Kidney glomerular epithelial cell (primary cell): ENCODE measurements at places on chromosomes 6 and 20.

- no peak for DNase-seq
Observed at GRCh38 chr20:18176318-18176785, 38.7 kb downstream of the KAT14 start.

- DNase-seq, result no peak
Observed at GRCh38 chr6:114783783-114784182, 441.0 kb upstream of the HS3ST5 start.

DNA sequence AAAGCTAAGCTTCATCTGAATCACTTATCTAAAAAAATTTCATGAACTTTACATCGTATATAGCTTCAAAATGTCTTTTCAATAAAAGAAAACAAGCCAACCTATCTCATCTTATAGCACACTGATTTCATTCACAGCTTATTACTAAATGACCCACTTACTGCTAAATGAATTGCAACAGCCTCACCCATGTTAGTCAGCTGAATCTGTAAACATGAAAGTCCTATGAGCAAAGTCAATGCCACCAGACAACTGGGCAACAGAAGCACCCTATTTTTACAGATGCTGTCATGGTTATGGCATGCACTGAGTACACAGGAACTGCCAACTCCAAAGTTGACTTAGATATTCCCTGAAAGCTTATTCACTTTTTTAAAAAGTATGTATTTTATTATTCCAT, 41.2 kb upstream of the DST start:
- peak; percentile 87 for DNase-seq

DNA sequence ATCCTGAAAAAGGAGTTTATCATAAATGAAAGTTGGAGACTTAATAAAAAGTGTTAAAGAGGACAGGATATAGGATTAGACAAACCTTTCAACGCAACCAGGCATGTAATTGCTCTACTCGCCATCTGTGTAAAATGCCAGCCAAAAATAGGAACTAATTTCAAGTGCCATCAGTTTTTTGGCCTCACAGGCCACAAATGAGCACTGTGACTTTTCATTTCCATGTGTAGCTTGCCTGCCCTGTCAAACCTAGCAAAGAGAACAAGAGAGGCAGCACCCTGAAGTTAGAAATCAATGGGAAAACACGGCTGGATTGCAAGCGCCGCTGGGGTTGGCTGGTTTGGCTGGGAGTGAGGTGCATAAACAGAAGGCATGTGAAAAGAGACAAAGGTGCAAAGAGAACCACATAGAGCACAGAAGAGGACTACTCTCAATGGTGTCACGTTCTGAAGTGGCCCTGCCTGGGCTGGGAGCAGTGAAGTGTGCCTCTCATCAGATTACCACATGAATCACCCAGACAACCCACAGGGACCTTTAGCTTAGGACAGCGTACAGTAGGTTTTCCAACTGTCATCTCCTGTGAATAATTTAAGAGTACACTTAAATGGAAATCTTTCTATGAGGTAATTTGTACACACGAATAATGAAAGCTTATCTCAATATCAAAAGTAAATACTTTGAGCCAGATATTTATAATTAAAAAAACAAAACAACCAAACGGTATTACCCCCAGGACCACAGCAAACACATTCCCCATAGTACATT, 78.0 kb upstream of the NHSL1 start:
- no peak for DNase-seq

GRCh38 chr6:22829070-22829469, 259.7 kb downstream of the HDGFL1 start:
- DNase-seq, result no peak

- DNase-seq, result no peak
Observed at GRCh38 chr20:57379263-57379647, 11.9 kb upstream of the RBM38 start.

GRCh38 chr6:3561725-3562124, 104.9 kb upstream of the SLC22A23 start:
- no peak for DNase-seq

DNA sequence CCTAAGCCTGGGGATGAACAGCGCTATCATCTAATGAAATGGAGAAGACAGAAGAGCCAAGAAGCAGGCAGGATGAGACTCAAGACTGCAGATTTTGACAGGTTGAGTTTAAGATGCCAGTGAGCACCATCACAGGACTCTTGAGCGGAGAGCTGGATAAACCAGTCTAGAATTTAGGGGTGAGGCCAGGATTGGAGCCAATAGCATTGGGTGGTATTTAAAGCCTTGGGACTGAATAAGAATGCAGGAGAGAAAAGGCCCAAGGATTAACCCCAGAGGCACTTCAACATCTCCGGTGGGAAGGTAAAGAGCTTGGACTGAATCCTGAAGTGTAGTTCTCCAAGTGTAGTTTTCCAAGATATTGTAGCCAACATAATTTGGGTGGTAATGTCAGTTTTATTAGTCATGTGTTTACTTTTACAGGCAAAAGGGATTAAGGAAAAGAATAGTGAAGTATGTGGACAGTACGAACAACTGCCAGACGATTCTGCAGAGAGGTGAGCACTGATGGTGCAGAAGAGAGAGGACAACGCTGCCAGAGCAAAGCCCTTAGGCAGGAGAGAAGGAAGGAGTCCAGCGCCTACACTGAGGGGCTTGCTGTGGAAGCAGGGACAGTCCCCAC, 85.2 kb downstream of the DTNBP1 start:
- DNase-seq, result no peak

GRCh38 chr20:14820771-14821170, 483.4 kb upstream of the FLRT3 start:
- DNase-seq, result no peak
